ENCODE measurements at places on chromosomes 12 and 14. TPM values are rescaled to one million over a fixed set of nuclear protein-coding genes. Genes with fewer than 3 reads are reported as not detected.

CPNE8 gene
- 11.7 TPM for total RNA-seq

ALX1 gene
- 0.62 TPM for total RNA-seq

DNA sequence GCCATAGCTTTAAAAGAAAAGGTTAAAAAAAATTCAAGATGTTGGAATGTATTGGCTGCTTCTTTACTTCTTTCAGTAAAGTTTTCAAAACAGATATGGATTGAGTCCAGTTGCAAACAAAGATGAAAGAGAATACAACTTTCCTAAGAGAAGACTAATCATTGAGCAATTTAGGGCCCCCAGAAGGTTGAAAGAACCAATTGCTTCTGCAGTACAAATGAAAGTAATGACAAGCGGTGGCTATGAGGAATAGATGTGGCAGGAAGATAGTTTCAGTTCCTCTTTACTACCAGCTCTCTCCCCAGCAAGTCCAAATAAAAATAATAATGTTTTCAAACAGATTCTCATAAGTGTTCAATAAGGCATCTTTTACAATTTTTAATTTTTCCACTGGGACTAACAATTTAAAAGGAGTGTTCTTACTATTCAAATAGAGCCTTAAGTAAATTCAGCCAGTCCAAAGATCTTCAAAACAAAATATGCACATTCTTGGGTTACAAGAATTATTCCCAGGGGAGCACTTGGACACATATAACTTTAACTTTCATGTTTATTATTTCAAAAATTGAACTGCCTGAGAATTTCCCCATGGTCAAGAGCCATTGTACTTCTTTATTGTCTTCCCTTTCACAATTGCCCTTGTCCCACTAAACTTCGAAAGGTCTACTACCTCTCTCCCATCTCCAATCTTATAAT lies 62.3 kb upstream of the PPP1R12A start:
- H3K27ac ChIP-seq: no peak overlapping the region
- DNase-seq: peak; percentile 68
- H3K4me3 ChIP-seq: no peak overlapping the region
- H3K4me1 ChIP-seq: no peaks in the 10 kb centered on the region
- H3K27me3 ChIP-seq: no peaks in the 10 kb centered on the region
- H3K36me3 ChIP-seq: no peaks in the 10 kb centered on the region

GRCh38 chr12:6813363-6813762 lies 8.3 kb upstream of the GPR162 start:
- H3K4me3 ChIP-seq: no peak overlapping the region
- H3K27ac ChIP-seq: no peak overlapping the region
- H3K4me1 ChIP-seq: no peaks in the 10 kb centered on the region
- peaks cover 4% of the 10 kb centered on the region for H3K27me3 ChIP-seq
- no peak for DNase-seq

GRCh38 chr12:6249580-6249979 lies 49.4 kb downstream of the CD9 start:
- H3K4me3 ChIP-seq: no peak overlapping the region
- DNase-seq: no peak
- no peaks in the 10 kb centered on the region for H3K36me3 ChIP-seq
- H3K27me3 ChIP-seq: no peaks in the 10 kb centered on the region
- peaks cover 6% of the 10 kb centered on the region for H3K4me1 ChIP-seq

- DNase-seq: peak; percentile 78
- H3K4me3 ChIP-seq: no peak overlapping the region
- H3K27ac ChIP-seq: no peak overlapping the region
Measured at GRCh38 chr12:62813031-62813829, 121.7 kb downstream of the PPM1H start.

DNA sequence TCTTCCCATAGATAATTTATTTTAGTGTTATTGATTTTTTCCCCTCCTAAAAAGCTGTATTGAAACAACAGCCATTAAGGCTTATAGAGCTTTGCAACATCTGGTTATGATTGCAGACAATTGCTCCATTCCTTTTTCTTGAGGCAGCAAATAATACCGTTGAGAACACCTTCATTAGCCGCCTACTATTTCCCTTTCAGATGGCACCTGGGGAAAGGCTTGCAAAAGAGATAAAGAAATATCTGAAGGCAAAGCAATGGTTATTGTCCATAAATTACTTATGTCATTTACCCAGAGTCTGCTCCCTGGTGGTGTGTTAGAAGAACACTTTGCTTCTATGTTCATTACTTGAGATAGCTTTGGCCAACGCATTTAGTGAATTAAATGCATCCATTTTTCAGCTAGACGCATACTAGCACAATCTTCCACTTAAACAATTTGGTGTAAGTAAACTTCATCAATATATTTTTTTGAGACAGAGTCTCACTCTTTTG lies 377.8 kb downstream of the KCNH5 start:
- H3K27ac ChIP-seq: no peak overlapping the region
- peak; percentile 4 for DNase-seq
- H3K36me3 ChIP-seq: no peaks in the 10 kb centered on the region
- no peak overlapping the region for H3K4me3 ChIP-seq
- H3K4me1 ChIP-seq: no peaks in the 10 kb centered on the region

DNA sequence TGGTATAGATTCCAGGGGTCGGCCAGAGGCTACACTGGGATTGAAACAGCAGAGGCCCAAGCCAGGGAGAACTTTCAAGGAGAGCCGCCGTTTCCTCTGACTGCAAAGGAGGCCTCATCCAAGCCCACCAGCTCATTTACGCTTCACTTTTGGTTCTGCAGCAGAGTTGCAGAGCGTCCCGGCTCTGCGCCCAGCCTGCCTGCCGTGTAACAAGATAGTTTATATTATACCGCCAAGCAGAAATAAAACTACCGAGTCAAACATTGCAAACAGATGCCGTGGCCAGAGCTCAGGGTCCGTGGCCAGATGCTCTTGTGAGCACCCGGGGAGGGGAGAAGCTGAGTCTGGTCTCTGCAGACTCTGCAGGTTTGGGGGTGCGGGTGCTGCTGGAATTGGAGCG lies 60.7 kb upstream of the TBX3 start:
- H3K27me3 ChIP-seq: peaks cover 2% of the 10 kb centered on the region
- H3K27ac ChIP-seq: no peak overlapping the region
- peaks cover 11% of the 10 kb centered on the region for H3K4me1 ChIP-seq
- peak; percentile 93 for DNase-seq

All from muscle of leg (tissue), 16 donors.